Activated CD4-positive, alpha-beta T cell treated with anti-CD3 and anti-CD28 coated beads for 4 hours (primary cell): ENCODE measurements at places on chromosomes 11 and 22.

GRCh38 chr11:1480555-1481482, 5.8 kb downstream of the MOB2 start:
- no peak for DNase-seq

GRCh38 chr11:66325263-66325671, 8.4 kb upstream of the CD248 start:
- no peak for DNase-seq

GRCh38 chr22:21876486-21877176, 9.2 kb upstream of the MAPK1 start:
- DNase-seq: no peak

GRCh38 chr22:29431986-29432385, 6.4 kb upstream of the RFPL1 start:
- no peak for DNase-seq
